ENCODE measurements at places on chromosomes 2 and 18.

DNA sequence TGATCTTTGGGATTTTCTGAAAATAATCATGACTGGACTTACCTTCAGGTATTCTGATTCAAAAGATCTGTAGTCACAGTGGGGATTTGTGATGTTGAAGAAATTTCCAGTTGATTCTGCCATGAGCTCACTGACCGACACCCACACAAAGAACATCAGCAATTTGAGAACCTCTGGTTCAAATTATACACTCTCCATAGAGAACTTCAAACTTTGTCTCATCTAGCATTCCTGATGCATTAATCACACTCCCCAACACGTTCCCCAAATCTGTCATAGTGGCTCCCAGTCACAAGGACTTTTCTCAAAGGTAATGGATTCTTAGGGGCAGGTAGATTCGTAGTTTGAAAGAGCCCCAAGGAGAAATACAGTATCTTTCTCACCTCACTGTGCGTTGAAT, 584.3 kb downstream of the FBXO15 start:
- DNase-seq = peak; percentile 37

DNA sequence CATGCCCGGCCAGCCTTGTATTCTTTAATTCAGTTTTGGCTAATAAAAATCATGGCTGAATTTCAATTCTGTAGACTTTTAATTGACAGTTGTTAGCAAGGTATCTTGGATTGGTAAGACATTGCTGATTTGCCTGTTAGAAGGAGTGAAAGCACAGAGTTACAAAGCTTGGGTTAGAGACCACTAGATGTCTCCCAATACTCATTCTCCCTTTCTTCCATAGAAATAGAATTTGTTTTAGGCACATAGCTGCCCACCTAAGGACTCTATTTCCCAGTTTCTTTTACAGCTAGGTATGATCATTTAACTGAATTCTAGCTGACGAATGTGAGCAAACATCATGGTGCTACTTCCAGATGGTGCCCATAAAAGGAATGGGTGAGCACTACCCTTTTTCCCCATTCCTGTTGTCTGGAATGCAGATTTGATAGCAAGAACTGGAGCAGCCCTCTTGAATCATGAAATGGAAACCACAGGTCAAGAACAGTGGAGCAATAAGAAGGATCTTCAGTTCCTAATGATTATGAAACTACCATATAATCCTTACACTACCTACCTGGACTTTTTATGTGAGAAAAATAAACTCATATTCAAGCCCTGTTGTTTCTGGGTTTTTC, 17.5 kb downstream of the PECR start:
- peak; percentile 56 for DNase-seq

DNA sequence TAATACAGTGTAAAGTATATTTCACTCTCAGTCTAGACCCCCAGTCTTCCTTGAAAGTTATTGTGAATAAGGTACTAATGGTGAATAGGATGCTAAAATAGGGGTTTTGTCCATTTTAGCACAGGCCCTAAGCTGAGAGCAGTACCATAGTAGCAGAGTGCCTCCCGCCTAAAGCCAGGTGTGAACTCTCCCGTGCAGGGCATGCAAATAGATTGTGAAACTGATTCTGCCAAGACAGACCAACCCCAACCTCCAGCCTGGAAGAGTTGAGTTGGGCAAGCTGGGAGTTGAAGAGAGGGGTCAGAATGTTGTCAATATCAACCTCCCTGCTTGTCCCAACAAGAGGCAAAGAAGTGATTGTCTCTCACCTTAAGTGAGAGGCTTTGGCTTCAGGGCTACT, 97.4 kb upstream of the CYRIA start:
- no peak for DNase-seq

DNA sequence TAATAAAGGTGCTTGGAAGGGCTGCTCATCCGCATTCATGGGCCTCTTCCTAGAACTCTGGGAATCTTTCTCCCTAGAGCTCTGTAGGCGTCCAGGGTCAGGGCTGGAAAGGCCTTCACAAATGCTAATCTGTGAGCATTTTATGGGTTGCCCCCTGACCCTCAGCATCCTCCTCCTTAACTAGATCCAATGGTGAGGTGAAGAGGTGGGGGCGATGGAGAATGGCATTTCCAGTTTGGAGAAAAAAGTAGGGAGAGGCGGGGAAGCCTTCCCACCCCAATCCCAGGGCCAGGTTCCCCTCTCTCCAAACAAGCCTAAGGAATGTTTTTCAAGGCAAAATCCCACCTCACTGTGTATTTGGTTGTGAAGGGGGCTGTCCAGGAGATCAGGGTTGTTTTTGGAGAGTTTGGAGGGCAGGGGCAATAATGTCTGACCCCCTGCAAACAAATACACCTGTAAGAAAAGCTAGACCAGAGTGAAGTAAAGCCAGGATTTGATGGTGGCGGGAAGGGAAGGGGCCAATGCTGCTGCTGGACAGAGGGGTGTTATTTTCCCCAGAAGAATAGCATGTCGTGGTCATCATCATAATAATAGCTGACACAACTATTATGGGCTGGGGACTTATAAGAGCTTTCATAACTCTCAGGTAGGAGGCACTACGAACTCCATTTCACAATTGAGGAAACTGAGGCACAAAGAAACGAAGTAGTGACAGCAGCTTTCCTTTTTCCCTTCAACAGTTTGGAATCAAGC, 1.4 kb upstream of the MYCN start:
- no peak for DNase-seq

- DNase-seq = no peak
Measured at GRCh38 chr2:50133766-50134165, 898.2 kb downstream of the NRXN1 start.

DNA sequence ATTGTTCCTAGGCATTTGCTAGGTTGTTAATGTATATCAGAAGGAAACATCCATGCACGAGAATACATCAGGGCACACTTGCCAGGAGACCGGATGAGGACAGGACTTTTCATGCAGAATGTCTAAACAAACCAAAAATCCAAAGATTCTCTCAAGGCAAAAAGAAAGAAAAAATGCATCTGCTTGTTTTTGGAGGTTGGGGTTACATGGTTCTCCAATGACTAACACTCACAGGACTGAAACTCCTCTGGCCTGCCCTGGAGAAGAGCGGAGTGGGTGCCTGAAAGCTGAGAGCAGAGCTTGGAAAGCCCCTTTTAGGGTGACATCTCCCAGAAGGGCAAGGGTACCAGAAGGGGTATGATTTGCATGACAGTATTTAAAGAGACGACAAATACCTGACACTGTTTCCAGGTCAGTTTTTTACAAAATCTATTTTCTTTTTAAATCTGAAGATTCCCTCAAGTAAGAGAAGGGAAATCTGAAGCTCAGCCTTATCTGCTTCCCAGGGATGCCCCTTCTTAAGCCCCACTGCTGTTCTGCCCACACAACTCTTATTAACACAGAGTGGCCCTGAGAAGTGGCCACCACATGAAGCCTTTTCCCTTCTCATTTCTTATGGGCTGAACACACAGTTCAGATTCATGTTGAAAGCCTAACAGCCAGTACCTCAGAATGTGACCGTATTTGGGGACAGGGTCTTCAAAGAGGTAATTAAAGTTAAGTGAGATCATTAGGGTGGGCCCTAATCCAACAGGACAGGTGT, 216.4 kb downstream of the STK39 start:
- DNase-seq = peak; percentile 72

GRCh38 chr2:58669998-58670397, 428.9 kb upstream of the FANCL start:
- no peak for DNase-seq

DNA sequence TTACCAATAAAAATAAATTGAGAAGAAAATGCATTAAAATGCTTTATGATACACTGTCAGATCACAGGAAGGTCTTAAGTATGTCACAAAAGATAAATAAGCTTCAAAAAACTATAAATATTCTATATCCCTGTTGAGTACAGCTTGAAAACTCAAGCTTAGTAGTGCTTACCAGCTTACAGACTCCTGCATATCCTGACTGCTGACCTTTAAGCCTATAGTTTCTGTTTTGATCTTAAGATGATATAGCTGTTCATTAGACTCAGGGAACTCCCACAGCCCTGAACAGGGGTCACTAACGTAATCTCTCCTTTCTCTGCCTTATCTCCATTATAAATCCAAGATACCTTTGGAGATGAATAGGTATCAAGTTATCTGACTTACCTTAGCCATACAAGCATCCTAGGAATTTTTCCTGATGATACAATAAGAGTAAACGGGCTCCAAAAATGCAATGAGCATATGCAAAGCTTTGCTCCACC, 93.7 kb upstream of the RBBP8 start:
- no peak for DNase-seq

DNA sequence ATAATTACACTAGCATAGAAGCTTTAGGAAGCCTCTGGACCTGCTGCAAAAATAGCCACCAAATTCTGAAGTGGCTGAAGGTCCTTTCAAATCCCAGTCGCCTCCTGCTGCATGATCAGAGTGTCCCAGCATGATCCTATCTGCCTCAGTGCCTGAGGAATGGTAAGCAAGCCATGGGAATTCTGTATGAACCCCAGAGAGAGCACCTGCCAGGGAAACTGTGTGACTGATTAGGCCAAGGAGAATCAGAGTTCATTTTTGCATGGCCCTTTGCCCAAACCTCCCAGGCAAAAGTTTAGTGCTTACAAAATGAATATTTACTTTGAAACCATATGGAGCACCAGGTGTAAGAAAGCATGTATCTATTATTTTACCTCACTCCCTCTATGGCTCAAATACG, 221.4 kb downstream of the ARL4C start:
- DNase-seq = no peak

DNA sequence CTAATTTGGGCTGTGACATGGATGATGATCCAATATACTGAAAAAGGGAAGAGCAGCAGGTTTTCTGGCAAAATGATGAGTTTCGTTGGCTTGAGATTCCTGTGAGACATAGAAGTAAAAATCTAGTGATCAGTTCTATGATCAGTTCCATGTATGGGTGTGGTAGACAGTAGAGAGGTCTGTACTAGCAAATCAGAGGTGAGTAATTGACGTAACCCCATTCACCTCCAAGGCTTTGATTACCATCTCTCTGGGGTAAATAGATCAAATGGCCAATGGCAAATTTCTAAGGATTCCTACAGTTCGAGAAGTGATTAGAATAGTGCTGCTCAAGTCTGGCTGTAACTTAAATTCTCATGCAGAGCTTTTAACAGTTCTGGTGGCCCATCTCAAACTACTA, 6.4 kb downstream of the ITGA4 start:
- DNase-seq = no peak

- no peak for DNase-seq
Measured at GRCh38 chr2:190149200-190149599, 86.7 kb upstream of the MSTN start.

DNA sequence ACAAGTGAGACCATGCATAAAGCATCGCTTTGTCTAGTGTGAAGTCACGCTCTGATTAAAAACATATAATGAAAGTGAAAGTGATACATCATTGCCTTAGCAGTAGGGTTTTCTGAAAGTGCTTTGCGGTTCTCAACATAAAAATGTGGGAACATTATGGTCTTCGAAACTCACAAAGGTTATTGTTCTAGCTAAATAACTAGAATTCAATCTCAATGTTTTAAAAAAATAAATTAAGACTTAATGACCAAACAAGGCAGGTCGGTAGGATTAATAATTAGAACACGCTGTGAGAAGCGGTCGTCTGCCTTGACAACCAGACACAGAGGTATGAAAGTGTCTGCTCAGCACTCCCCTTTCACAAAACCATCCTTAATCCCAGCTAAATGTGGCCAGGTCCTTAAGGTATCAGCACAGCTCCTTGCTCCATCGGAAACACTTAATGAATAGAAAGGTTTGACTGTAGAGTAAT, 42.2 kb downstream of the KLHL14 start:
- DNase-seq = peak; percentile 25

- peak; percentile 97 for DNase-seq
Measured at GRCh38 chr2:84459018-84459943, at the start of gene SUCLG1. Gene SUCLG1 (minus strand): TSS chr2:84459280. CDS start chr2:84459269, 11 bp downstream.

- peak; percentile 27 for DNase-seq
Measured at GRCh38 chr18:50987261-50987660, 19.4 kb downstream of the ELAC1 start.

GRCh38 chr18:49733321-49733720, 80.0 kb downstream of the ACAA2 start:
- no peak for DNase-seq

- no peak for DNase-seq
Measured at GRCh38 chr2:84197901-84198300, 261.2 kb downstream of the SUCLG1 start.

DNA sequence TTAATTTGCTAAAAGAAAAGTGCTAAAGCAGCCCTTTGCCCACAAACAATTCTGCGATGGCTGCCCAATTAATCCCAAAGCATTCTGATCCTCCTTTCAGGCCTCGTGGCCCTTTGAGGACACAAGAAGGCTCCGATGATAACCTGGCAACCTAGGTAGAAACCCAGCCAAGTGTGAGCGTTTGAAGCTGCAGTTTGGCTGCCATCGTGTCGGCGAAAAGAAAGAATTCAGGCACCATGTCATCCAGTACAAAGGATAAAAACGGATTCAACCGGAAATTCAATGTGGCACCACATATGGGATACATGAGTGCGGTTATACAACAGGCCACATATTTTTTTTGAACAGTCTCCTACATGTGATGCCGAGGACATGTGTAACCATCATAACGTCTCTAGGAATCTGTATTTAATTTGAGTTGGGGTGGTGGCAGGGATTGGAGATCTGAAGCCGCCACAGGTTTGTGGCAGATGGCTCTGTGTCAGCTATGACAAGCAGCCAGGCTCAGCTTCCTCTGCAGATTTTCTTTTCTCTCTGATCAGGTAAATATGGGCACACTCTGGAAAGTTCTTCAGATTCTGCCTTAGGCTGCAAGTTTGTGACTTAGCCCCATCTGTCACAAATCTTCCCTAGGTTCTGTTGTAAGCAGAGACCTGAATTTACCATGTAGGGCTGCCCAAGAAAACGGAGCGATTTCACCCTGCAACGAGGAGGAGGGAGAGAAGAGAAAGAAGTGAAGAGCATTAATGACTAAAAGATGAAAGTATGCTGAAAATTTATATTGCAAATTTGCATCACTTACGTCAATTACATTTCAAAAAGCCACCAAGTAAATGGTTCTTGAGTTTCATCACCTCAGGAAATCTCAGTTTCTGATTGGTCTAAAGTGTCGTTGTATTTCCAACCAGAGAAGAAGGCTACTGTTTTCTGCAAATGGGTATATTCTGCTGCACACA, 573.2 kb downstream of the ZEB2 start:
- DNase-seq = peak; percentile 44

DNA sequence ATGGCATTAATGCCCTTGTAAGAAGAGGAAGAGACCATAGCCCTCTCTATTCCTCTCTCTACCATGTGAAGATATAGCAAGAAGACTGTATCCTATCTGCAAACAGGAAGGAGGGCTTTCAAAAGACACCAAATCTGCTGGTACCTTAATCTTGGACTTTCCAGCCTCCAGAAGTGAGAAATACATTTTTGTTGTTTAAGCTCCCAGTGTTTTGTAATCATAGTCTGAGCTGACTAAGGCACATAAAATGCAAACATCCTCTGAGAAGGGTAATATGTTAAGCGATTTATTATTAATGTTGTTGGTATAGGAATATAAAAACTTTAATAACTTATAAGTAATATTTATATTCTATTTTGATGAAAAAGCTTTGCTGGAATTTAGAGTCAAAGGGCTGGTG, 559.8 kb downstream of the SUCLG1 start:
- DNase-seq = no peak

DNA sequence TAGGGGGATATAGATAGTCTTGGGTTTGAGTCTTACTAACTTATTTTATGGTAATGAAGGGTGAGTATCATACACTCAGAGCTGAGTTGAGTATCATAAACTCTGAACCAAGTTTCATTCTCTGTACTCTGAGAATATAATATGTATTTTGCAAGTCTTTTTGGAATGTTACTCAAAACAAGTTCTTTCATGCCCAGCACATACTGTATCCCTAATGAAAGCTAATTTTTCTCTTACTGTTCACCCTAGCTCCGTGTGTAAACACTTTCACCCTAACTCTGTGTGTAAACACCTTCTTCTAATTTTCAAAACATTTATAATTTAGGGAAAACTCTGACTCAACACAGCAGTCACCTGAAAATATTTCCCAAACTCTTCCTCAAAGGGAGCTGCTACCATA, 29.7 kb upstream of the CHST9 start:
- no peak for DNase-seq

All from GM03348 (cell line).